CD4-positive, alpha-beta T cell treated with Interleukin-1 beta for 1 hour (primary cell): ENCODE measurements at places on chromosomes 1 and 21.

- no peak for DNase-seq
Observed at GRCh38 chr1:82153272-82153629, 352.5 kb downstream of the ADGRL2 start.

DNA sequence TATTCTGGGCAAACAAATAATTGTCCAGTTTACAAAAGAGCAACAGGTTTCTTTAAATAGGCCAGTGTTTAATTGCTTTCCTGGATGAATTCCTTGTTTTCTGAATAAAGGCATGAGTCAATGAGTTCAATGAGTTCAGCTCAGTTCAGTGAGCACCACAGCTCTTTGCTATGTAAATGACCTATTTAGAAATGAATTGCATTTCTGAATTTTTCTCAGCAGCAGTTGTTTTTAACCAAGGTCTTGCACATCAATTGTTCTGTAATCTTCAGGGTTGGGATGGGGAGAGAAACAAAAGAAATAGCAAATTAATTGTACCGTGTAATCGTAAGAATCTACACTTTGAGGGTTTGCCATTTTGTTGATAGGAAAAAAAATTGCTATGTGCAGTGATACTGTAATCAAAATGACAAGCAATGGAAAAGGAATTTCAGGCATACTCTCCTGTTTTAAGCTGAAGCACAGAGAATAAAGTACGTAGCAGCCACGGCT is 45.7 kb downstream of the MIS18A start:
- no peak for DNase-seq

DNA sequence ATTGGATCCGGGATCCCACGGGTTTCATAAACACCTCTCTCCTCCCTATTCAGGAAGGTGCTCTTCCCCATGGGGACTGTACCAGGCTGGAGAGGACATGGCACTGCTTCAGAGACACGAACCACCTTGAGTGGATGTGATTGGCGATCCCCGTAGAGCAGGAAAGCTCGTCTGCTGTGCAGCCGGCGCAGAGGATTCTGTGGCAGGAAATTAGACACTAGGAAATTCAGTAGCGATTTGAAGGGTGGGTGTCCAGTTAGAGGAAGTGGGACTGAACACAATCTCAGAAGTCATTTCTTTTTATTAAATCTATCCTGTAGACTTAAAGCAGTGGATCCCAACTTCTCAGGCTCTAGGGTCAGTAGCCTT is 767 bp downstream of the PDIK1L start:
- peak; percentile 17 for DNase-seq

DNA sequence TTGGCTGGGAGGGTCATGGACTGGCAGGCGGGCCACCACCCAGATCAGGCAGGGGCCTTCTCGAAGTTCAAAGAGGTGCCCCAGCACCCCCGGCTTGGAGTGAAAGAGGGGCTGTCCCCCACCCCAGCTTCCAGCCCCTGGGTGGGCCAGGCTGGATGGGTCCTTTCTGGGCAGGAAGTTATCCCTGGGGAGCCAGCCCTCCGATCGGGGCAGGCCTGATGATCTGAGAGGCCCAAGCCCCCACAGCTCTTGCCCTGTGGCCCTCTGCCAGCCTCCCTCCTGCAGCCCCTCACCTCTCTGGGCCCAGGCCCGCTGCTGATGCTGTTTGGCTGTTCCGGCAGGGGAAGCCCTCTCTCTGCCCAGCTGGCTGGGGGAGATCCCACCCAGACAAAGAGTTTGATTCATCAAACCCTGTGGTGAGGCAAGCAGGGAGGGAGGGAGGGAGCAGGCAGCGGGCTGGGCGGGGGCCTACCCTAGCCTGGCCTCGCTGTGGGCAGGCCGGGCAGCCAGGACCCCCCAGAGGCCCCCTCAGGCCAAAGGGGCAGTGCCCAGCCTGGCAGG is 2.5 kb downstream of the ARHGEF19 start:
- no peak for DNase-seq

GRCh38 chr1:107110326-107110725 is 30.5 kb upstream of the NTNG1 start:
- DNase-seq, result no peak

GRCh38 chr1:18407166-18408045 is 73.3 kb upstream of the KLHDC7A start:
- DNase-seq, result no peak

DNA sequence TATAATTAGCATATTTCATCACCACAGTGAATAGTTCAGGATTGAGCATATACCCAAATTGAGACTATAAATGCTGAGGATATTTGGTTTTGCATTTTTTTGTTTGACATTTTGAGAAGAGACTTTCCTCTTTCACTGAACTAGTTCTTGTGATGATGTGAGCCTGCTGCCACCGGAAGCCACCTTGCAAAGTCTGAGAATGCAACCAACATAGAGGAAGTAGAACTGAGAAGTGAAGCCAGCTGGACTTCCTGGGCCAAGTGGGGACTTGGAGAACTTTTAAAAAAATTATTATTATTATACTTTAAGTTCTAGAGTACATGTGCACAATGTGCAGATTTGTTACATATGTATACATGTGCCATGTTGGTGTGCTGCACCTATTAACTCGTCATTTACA is 102.3 kb downstream of the RPE65 start:
- no peak for DNase-seq

DNA sequence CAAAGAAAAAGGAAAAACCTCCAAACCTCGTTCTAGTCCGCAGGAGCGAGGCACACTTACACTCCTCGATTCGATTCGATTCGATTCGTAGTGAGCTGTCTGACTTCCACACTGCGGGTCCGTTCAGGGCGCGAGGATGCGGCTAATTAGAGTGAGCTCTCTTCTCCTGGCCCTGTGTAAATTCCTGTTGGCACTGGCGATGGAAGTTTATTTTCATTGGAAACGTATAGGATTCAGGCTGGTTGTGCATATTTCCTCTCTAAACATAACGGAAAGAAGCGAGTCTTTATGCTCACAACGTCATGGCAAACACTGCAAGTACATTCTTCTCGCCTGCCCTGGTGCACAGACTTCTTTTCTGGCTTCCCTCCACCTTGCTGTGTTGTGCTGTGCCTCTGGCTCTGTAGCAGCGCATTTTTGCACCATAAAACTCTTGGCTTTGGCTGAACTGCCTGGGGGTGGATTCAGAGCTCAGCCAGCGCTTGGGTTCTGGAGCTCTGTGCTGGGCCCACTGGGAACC is 2.7 kb downstream of the HUNK start:
- no peak for DNase-seq

DNA sequence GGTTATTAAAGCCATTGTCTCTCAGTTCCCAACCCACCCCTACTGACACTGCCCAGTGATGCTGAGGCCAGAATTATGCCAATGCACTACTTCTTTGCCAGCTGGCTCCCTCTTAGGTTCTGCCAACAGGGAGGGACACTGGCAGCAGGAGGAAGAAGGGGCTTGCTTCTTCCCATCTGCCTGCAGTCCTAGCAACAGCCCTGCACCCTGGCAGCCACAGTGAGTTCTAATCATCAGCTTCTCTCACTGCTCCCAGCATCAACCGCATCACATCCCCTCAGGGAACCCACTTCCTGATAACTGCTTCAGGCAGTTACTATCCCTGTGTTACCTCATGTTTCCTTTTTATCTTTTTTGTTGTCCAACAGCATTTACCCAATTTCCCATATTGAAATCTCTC is 86.2 kb downstream of the UBR4 start:
- peak; percentile 2 for DNase-seq

GRCh38 chr1:170661646-170662411 is 2.1 kb upstream of the PRRX1 start:
- no peak for DNase-seq

- DNase-seq, result no peak
Observed at GRCh38 chr1:154996966-154997701, 3.7 kb downstream of the LENEP start.

GRCh38 chr1:75616436-75617433 is 5.8 kb upstream of the SLC44A5 start:
- DNase-seq, result no peak

DNA sequence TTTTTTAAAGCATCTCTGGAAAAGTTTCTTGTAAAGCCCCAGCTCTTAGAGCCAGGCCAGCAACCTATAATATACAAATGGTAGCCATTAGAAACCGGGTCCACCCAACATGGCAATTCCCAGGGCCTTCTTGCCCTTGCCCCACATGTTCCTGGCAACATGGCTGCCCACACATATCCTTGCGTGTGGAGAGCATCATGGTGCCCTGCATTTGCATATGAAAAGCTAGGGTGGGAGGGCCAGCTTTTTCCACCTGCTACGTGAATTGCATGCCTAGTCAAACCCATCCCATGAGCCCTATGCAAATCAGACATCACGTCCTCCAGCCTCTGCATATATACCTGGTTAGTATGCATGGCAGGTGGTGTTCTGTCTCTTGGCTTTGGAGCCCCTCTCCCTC is 88.2 kb downstream of the RABGAP1L start:
- no peak for DNase-seq

DNA sequence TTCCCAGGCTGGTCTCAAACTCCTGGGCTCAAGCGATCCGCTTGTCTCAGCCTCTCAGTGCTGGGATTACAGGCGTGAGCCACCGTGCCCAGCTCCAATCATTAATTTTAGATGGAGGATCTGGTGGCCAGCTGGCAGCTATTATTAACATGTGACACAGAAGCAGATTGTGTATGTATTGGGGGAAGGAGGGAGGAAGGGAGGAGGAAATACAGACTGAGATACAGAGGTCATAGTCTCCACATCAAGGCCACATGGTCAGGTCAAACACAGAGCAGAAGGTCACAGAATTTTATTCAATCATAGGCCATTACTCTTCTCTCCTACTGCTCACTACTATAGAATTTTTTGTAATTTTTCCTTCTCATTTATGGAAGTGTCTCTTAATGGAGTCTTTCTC is 57.9 kb upstream of the ADORA3 start:
- DNase-seq, result no peak

- DNase-seq, result peak; percentile 13
Observed at GRCh38 chr1:206524739-206525364, 17.5 kb downstream of the RASSF5 start.

- no peak for DNase-seq
Observed at GRCh38 chr1:225517221-225517620, 89.4 kb upstream of the LBR start.

GRCh38 chr21:46078978-46079351 is 18.9 kb upstream of the COL6A2 start:
- no peak for DNase-seq

DNA sequence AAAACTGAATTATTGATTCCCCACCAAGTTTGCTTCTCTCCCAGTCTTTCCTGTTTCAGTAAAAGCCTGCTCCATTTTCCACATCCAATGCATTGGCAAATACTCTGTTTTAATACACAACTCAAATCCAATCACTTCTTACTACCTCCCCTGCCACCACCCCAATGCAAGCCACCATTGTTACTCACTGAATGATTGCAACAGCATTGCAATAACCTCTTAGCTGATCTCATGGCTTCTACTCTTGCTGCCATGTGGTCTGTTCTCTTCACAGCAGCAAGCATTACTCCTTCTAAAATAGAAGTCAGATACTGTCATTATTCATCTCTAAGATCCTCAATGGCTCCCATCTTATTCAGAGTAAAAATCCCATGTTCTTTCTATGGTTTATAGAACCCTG is 123.4 kb downstream of the ATP6V1G3 start:
- no peak for DNase-seq

DNA sequence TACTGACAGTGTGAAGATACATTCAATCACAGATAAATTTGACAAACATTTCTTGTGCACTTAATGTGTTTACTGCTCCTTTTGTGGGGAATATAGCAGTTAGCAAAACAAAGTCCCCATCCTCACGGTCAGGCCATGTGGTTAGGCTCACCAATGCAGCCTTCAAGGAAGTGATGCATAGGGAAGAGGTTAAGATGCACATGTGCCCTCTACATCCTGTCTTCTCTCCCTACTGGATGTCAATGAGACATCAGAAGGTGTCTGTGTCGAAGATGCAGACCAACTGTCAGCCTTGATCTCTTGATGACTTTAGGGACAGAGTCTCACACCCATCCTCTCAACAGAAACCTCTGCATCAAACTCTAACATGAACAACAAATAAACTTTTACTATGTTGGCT is 78.7 kb downstream of the FH start:
- DNase-seq, result no peak

GRCh38 chr1:15100121-15100879 is 53.2 kb upstream of the TMEM51 start:
- peak; percentile 28 for DNase-seq

DNA sequence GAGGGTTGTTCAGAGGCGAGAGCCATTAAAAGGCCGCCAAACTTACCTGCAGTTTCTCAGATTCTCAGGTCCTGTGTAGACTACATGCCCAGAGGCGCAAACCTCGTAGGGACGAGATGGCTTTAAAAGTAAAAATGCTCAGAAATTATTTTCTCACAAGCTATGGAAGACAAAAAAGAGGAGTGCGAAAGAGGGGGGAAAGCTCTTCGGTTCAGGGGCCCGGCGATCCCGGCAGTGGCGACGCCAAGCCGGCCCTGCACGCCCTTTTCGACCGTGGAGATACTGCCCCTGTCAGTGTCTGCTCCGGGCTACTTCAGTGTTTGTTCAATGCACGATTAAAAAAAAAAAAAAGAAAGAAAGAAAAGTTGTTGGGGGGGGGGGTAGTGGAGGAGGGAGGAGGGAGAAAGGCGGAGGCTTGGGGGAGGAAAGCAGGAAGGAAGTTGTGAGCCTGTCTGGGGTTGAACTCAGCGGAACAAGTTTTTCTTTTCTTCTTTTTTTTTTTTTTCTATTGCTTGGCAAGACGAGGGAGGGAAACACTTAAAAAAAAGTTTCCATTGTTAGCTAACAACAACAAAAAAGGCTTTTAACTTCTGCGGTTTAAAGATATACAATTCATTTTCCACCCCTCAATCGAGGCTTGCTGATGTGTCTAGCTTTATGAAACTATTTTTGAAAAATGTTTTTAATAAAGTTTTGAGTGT is at the start of gene ITPKB:
Gene ITPKB (minus strand): TSS at position 288 of the 701 bp plus-strand sequence. CDS start 1,824 bp downstream, outside the sequence.
- peak; percentile 86 for DNase-seq

GRCh38 chr1:25817840-25818501 is 1.8 kb upstream of the MTFR1L start:
- no peak for DNase-seq

GRCh38 chr1:97870589-97870988 is 50.2 kb downstream of the DPYD start:
- DNase-seq, result no peak

GRCh38 chr1:99621340-99621901 is 24.5 kb upstream of the PALMD start:
- no peak for DNase-seq

- no peak for DNase-seq
Observed at GRCh38 chr21:42771503-42771805, 107.9 kb downstream of the WDR4 start.

DNA sequence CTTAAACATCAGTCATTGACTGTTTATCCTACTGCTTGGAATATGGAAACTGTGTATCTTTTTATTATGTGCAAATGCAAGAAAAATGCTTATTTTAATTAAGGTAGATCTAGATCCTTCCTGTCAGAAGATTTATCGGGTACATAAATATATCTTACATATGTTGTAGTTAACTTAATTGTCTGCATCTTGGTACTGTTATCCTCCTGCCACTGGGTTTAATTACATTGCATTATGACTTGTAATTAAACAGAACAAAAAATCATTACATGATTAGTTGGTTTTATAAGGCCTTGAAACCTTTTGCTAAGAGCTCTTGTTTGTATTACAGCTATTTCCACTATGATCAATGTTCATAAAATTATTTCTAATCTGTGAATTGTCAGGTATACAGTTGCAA is 211.2 kb downstream of the PTGER3 start:
- DNase-seq, result no peak
